T-helper 1 cell (primary cell): ENCODE measurements at places on chromosomes 7 and 10.

DNA sequence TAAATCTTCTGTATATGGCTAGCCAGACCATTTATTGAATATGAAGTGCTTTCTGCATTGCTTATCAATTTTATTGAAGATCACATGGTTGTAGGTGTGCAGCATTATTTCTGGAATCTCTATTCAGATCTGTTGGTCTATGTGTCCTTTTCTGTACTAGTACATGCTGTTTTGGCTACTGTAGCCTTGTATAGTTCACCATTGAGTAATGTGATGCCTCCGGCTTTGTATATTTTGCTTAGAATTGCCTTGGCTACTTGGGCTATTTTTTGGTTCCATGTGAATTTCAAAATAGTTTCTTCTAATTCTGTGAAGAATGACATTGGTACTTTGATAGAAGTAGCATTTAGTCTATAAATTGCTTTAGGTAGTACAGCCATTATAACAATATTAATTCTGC lies 1187.2 kb downstream of the XPNPEP1 start:
- DNase-seq: no peak

GRCh38 chr7:81128011-81128410 lies 209.2 kb upstream of the SEMA3C start:
- no peak for DNase-seq

GRCh38 chr7:17638727-17639126 lies 301.6 kb downstream of the SNX13 start:
- no peak for DNase-seq

DNA sequence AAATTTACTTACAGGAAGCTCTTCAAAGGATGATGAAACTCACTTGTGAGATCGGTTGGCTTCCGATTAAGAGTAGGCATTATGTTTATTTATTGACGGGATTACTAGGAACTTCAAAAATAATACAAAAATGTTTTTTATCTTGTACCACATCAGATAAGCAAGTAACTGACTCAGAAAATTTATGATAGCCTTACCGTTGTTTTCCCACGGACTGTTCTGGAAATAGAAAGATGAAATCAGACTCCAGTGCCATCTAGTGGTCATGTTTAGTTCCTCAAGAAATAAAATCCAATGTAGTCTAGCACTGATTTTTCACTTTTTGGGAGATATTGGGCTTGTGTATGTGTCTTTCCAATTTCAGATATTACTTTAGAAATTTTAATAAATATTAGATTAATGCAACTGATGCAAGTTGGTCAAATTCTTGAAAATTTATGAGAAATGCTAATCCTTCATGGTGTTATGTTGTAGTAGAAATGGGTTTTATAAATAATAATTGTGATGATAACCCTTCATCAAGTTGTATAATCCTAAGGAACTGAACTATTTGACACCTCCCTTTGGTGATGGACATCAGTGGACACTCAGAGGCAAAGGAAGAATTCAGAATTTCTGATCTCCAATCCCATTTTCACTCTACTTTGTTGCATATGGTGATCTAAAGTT lies 168.8 kb downstream of the TMEM26 start:
- no peak for DNase-seq

DNA sequence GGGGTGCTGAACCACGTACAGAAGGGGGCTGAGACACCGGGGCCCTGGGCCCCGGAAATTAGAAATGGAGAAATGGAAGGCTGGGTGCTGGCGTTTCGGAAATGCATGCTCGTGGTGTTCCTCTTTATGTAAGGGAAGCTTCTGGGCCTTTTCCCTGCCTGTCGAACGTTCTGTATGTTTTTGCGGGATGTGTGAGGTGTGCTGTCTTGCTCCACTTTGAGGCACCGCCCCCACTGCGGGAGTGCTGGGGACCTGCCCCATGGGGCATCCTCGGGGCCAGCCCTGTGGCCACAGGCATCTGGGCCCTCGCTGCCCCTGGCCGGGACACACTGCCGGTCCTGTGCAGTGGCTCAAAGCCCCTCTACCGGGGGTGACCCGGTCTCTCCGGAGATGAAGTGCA lies 1.7 kb upstream of the VENTX start:
- DNase-seq: no peak

DNA sequence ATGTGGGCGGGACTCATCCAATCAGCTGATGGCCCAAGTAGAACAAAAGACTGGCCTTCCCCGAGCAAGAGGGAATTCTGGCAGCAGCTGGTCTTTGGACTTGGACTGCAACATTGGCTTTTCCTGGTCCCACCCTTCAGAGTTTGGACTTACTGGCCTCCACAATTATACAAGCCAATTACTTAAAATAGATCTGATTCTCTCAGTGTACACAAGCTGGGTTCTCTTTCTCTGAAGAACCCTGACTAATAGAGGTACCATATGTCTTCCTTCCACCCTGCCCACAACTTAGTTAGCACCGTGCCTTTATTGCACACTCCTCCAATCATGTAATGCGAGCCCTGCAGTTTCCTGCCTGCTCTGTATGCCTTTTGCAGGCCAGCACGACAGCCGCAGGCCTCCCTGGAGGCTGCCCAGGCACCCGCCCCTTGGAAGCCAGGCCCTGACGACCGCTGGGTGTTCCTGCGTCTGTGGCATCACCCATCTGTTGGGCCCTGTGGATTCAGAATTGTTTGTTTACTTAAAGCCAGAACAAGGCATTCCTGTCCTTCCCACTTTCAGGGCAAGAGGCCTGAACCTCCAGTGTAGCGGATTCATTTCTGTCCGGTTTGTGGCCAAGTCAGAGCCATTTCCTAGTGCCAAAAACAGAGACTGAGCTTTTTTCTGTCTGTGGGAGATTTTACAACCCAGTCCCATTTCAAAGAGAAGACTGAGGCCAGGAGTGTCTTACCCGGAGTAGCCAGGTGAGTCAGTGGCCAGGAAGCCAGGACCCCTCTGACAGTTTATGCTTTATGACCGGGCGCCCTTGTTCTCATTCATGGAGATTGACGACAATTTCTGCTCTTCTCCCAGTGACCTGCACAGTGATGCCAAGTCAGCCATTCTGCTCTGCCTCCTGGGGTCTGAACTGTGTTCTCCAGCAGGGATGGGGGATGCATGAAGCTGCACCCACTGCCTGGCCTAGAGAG lies 968 bp upstream of the INMT start:
- DNase-seq: no peak

DNA sequence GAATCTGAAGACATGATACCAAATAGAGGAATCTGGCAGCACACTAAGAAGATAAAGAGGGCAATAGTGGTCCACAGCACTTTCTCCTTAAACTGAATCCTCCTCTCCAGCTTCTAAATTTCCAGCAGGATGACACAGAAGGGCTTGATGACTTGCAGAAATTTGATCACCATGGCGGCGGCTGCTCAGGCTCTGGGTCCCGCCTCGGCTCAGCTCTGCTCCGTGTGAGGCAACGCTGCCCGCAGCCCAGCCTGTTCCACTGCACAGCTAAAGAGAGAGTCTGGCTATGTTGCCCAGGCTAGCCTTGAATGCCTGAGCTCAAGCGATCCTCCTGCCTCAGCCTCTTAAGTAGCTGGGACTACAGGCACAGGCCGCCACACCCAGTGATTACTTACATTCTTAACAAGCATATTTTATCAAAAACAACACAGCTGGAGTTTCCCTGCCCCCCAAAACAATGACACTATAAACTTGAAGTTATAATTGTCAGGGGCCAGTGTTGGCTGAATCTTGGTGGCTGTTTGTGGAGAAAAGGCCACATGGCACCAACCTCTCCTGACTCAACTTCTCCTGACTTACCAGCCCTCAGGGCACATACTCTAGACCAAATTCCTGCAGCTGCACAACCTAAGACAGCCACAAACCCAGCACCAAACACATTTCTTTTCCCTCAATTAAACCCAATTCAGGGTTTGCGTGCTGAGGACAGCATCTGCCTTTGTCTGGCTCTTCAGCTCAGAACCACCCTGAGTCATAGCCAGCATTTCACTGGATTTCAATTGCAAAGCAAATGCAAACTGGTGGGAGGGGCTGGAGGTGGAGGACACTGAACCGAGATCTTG lies 11.6 kb upstream of the TNPO3 start:
- DNase-seq: no peak

DNA sequence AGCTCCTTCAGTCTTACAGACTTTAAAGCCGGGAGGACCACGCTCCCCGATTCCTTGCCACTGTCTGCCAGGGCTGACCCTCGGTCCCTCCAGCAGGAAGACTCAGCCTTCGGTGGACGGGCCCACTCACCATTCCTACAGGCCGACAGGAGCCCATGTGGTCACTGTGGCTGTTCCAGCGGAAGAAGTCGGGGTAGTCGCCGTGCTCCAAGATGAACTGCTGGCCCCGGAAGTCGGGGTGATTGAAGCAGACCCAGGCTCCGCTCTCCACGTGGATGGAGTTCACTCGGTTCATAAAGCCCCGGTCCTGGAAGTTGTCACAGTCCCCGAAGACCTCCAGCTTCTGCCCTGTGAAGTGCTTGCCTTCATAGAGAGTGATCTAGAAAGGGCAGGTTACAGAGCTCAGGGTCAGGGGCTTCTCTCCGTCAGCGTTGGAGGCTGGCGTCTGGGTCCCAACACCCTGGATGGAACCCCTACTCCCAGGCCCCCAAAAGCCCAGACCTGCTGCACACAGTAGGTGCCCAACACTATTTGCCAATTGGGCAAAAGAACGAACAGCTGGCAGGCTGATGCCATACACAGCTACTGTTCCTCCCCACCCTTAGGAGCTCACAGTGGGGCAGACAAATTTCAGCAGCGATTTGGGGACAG lies 1.9 kb downstream of the CRYGN start:
- no peak for DNase-seq

- peak; percentile 55 for DNase-seq
These were observed 28.3 kb downstream of the WDR86 start for GRCh38 chr7:151381348-151382078.

DNA sequence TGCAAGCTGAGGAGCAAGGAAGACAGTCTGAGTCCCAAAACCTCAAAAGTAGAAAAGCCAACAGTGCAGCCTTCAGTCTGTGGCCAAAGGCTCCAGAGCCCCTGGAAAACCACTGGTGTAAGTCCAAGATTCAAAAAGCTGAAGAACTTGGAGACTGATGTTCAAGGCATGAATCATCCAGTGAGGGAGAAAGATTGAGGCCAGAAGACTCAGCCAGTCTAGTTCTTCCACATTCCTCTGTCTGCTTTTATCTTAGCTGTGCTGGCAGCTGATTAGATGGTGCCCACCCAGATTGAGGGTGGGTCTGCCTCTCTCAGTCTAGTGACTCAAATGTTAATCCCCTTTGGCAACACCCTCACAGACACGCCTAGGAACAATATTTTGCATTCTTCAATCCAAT lies 20.1 kb upstream of the MDFIC start:
- no peak for DNase-seq

DNA sequence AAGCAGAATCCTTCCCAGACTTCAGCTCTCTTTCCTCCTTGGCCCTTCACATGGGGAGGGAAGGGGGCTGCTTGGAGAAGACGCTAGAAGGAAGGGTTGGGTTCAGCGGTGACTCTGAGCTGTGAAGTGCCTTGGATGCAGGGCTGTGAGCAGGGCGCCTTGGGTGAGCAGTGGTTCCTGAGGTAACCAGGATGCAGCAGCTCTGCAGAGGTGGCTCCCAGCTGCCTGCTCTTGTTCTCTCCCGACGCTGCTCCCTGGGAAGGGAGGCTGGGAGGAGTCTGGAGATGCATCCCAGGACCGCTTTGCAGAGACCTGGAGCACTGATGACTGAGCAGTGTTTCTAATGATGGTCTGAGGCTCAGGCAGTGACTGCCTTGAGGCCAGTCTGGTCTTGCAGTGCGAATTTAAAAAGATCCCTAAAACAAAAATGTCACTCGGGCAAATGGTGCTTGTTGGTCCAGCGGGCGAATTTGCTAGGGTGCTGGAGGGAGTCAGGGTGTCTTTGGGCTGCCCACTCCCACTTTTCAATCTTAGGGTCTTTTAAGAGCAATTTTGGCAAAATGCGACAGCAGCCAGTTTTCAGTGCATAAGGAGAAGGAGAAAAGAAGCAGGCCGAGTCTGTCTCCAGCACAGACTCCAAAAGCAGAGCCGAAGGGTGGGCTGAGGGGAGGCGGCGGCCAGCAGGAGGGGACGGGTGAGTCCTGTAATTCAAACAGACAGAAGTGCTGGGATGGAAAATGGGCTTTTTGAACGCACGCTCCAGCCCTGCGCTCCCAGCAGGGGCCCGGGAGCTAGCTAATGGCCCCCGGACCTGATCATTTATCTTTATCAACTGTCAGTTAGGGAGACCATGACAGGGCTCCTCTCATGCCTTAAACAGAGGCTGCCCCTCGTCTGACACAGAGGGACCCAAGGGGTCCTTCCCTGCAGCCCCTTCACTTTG lies 191.2 kb upstream of the SHH start:
- DNase-seq: no peak

- no peak for DNase-seq
These were observed 226.6 kb upstream of the YAE1 start for GRCh38 chr7:39339591-39339990.

GRCh38 chr10:48497780-48498770 lies 106.8 kb downstream of the ARHGAP22 start:
- DNase-seq: no peak

GRCh38 chr10:19488592-19489280 lies 327.5 kb upstream of the PLXDC2 start:
- no peak for DNase-seq

DNA sequence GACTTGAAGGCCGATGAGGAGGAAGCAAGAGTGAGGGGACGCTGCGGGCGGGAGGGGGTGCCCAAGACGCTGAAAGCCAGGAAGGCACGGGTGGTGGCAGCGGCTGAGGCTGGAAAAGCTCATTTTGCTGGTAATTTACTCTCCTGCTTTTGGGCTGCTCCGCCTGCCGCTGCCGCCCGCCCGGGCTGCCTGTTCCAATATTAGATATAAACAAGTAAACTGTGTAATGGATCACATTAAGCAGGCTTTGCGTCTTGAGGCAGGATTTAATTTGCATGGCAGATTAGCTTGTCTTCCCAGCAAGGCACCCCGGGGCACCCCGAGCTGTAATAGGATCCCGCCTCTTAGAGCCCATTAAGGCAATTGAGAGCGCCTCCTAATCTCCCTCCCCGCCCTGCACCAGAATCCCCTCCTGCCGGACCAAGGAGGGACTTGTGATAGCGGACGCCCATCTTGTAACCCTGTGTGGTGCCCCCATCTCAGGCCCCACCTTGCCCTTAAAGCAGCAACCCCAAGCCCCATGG lies 46.1 kb upstream of the SLF2 start:
- no peak for DNase-seq

DNA sequence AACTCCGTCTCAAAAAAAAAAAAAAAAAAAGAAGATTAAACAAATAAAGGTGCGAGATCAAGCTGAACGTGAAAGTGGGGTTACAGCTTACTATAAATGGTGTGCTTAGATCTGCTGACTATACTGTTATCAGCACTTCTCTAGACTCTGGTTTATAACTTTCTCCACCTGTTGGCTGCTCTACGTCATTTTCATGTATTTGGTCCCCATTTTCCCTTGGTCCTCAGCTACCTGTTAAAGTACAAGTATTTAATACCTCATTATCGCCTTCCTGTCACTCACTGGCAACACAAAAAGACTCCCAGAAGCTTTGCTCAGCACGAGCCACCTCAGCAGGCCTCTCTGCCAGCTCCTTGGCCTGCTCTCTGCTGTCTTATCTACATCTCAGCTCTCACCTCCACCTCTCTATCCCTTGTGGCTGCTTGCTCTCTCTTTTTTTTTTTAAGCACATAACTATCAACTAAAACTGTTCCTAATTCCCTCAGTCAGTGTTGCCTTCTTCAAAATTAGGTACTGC lies 95.0 kb downstream of the ARMH3 start:
- DNase-seq: no peak
